ENCODE measurements at places on chromosomes 4 and X. TPM values are rescaled to one million over a fixed set of nuclear protein-coding genes. Genes with fewer than 3 reads are reported as not detected.
A peak's percentile ranks its signal among the peaks of the same experiment; 100 is the strongest.

- DNase-seq, result no peak
Observed at GRCh38 chr4:25884031-25884782, 21.4 kb upstream of the SEL1L3 start.

- DNase-seq, result peak; percentile 41
Observed at GRCh38 chr4:8055206-8055605, 103.4 kb downstream of the ABLIM2 start.

DNA sequence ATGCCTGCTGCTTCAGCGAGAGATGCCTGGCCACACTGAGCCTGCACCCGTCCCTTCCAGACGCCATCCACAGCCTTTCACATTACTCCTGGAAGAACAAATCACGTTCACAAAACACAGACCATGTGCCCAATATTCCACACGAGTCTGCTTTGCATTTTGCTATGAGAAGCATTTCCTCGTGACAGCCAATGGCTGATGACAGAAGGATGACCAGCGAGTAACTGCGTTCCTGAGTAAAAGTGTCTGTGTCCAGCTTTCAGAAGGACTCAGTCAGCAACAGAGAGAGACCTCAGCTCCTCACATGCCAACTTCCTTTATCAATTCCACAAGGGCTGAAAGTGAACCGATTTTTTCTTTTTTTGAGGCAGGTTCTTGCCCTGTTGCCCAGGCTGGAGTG, 19.5 kb downstream of the NAT8L start:
- DNase-seq, result peak; percentile 5

- DNase-seq, result peak; percentile 82
Observed at GRCh38 chrX:56763556-56764152, 34.6 kb downstream of the NBDY start.

HSFX4 gene
- total RNA-seq, result not detected

DNA sequence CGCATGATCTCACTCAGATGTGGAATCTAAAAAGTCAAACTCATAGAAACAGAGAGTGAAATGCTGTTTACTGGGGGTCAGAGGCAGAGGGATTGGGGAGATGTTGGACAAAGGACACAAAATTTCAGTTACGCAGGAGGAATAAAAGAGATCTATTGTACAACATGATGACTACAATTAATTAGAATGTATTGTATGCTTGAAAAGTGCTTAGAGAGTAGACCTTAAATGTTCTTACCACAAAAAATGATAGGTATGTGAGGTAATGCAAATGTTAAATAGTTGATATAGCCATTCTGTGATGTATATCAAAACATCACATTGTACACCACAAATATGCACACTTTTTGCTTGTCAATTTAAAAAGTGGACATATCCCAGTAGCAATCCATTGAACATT, 36.1 kb upstream of the PHKA2 start:
- no peak for DNase-seq
